Activated T-cell treated with anti-CD3 and anti-CD28 coated beads, Interleukin-2, amount 50 U/mL, for 24 hours (primary cell): ENCODE measurements at places on chromosomes 1 and 21.

- DNase-seq: no peak
Observed at GRCh38 chr21:28148400-28149064, 844.1 kb downstream of the LTN1 start.

GRCh38 chr1:168714012-168714411 lies 15.0 kb downstream of the DPT start:
- no peak for DNase-seq

DNA sequence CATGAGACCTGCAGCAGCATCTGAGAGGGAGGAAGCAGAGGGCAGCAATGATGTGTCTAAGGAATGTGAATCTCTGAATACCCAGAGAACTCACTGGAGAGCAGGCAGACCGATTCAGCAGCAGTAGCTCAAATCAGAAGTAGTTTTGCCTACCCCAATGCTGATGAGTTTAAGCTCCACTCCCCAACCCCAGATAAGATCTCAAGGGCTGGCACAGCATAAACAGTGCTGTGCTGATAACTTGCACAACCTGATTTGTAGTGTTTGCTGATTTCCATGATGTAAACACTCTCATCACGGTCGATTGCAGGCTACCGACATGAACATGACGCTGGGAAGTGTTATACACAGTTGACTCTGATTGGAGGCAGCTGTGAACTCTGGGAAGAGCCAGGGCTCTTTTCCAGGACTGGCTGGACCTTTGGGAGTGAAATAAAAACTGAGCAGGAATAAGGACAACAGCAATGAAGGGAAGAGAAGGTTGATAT lies 11.2 kb upstream of the HMGCS2 start:
- DNase-seq: no peak

- no peak for DNase-seq
Observed at GRCh38 chr1:82487778-82488177, 687.0 kb downstream of the ADGRL2 start.

- no peak for DNase-seq
Observed at GRCh38 chr1:32775640-32776337, 41.4 kb downstream of the YARS1 start.

DNA sequence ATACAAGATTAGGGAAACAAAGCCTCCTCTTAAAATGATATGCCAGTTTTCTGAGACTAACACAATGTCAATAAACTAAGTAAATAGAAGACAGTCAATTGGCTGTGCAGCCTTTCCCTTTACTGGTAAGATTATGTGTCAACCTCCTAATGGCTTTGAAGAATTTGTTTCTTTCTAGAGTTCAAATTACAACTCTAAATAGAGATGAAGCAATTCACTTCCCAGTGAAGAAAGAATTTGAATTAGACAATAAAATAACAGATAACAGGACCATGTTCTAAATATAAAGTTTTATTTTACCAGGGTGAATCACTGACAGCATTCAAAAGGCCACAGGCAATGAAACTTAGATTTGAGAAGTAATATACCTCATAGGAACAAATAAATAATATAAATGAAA lies 680.3 kb downstream of the PLA2G4A start:
- DNase-seq: no peak

DNA sequence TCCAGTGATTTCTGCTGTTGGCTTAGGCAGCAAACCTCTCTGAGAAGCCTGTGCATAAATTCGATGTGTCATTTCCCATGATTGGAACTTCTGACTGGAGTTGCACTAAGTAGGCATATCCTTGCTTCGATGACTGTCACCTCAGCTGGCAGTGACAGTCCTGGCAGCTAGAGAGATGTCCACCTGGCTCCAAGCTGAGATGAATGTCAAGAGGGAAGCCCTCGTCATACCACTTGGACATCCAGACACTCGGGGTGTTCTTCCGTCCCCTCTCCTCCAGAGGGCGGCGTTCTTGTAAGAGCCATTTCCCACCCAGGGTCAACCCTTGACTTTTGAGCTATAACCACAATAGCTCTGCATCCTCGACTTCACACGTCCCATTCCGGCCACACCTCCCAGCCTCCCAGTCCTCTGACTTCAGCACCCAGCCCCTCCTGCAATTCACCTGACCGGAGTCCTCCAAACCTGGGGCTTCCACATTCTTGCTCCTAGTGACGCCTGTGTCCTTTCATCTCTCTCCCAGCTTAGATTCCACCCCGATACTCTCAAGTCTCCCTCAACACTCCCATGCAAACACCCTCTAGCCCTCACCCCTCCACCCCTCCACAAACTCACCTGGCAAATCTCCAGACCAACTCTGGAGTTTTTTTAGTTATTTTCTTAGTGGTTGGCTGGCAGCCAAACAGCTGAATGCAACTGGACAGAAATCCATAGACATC lies 17.3 kb downstream of the CA6 start:
- DNase-seq: peak; percentile 58

DNA sequence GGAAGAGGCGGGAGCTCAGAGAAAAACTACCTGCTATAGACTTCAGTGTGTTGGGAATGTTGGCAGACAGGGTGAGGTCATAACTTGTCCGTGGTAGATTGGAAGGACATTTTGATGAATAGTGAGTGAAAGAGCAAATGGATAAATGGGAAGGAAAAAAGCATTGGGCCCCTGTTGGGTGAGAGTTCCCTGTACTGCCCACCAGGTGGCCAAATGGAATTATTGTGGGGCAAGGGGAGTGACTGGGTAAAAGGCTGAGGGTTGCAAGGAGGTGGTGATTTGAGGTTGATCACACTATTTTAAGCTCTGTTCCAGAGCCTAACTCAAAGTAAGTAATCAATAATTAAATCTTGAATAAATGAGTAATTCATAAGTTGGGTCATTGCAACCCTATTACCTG lies 60.4 kb downstream of the MRPS6 start:
- DNase-seq: no peak

- no peak for DNase-seq
Observed at GRCh38 chr1:15700508-15700907, 16.4 kb downstream of the PLEKHM2 start.

GRCh38 chr1:203577766-203578491 lies 48.7 kb upstream of the ATP2B4 start:
- no peak for DNase-seq

- no peak for DNase-seq
Observed at GRCh38 chr1:64875101-64875500, 91.2 kb downstream of the JAK1 start.

DNA sequence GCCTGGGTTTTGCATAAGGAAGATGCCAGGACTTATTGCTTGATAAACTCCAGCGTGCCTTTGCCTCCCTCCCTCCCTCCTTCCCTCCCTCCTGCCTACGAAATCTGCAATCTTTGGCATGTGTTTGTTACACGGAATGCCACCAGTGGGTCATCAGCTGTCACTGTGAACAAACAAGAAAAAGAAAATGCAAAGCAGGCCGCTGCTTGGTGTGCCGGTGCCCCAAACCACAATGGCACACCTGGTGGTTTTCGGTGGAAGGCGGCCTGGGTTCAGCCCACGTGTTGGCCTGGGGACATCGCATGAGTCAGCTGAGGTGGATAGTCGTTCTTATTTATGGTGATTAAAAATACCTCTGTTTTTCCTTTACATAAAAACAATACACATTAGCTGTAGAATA lies 16.3 kb upstream of the IFNLR1 start:
- DNase-seq: no peak

DNA sequence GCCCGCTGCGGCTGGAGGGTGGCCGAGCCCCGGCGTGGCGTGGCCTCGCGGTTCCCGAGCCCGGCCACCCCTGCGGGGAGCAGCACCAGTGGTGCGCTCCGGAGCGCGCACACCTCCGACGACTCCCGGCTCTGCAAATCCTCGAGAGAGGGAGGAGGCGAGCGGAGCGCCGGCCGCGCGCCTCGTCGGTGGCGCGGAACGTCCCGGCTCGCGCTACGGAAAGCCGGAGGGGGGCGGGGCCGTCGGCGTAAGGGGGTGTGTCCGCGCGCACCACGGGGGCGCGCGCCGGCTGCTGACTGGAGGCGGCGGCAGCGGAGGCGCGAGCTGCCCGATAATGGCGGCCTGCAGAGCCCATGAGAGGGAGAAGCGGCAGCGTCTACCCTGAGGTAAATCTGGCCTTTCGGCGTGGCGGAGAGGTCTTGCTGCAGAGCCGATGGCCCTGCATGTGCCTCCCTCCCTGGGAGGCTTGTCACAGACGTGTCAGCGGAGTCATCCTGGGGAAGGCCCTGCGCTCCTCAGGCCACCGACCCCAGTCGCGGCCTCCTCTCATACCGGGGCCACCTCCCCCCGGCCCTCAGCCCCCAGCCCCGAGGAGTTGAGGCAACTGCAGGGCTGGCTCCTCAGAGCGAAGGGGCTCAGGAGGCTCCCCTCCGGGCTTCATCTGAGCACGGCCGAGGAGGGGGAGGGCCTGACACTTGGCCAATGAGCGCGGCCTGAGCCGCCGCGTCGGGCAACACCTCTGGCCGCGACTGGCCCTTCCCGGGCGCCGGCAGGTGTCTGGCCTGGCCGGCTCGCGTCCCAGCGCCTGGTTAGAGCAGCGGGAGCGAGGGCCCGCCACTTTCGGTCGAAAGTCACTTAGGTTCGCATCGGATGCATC lies at the start of gene PDIK1L:
Gene PDIK1L, plus strand, starts transcription at position 295 of the 877 bp plus-strand sequence. CDS start 2,485 bp downstream, outside the sequence.
- DNase-seq: peak; percentile 98

- DNase-seq: no peak
Observed at GRCh38 chr1:101697072-101697471, 299.7 kb downstream of the OLFM3 start.

- no peak for DNase-seq
Observed at GRCh38 chr1:104636581-104636980, 886.9 kb downstream of the AMY1C start.

- no peak for DNase-seq
Observed at GRCh38 chr1:57901208-57901919, 477.5 kb upstream of the DAB1 start.

DNA sequence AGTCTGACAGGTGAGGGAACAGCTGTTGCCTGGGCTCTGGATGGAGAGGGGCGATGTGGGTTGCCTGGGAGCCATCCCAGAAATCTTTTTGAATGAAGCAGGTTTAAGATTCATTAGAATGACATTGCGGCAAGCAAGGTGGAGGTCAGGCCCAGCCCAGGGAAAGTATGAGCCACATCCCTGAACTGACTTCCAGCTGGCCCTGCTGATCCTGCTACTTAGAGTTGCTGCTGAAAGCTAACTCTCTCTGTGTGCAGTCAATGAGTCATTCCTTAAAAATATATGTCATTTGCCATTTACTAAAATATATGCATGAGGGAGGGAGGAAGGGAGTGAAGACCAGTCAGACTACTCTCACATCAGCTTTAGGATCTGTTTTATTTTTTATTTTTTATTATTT lies 54.3 kb upstream of the RAB3GAP2 start:
- DNase-seq: no peak

- no peak for DNase-seq
Observed at GRCh38 chr1:200041337-200042118, 14.0 kb downstream of the NR5A2 start.

DNA sequence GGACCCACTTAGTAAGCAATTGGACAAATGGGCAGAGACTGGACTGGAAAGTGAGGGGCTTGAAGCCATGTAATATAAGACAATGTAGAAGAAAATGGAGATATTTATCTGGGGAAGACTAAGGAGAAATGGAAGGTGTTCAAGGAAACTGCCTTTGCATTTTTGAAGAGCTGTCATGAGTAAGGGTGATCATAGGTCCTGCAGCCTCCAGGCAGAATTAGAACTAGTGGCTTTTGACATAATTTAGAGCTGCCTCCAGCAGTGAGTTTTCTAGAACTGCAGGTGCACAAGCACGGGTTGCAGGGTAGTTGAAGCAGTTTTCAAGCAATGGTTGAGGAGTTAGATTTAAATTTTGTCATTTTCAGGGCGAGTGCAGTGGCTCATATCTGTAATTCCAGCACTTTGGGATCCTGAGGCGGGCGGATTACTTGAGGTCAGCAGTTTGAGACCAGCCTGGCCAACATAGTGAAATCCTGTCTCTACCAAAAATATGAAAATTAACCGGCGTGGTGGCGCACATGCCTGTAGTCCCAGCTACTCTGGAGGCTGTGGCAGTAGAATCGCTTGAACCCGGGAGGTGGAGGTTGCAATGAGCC lies 3.7 kb upstream of the CDC14A start:
- no peak for DNase-seq

DNA sequence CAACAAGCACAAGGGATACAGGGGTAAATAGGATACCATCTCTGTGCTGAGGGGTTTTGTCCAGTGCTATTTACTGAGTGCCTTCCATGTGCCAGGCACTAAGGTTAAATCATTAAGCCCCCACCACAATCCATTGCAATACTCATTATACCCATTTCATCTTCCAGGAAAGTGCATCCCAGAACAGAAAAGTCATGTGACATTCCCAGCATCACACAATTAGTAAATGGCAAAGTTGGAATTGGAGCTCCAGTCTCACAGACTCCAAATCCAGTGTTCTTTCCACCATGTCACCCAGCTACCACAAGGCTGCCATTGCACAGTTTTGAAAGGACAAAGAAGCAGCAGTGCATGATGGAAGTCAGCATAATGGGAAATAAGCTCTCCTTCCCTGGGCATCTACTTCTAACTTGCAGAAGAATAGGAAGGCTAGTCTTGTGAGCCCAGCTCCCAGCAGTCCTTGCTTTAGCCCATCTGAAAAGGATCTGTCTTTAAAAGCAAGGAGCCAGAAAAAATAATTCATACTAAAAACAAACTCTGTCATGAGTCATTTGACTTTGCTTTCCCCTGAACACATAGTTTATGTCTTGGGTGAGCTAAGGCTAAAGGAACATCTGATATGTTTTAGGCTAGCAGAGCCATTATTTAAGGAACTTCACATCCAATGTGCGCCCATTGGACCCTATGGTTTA lies 111.4 kb upstream of the HOOK1 start:
- DNase-seq: no peak
